Stimulated activated CD8-positive, alpha-beta memory T cell treated with anti-CD3 and anti-CD28 coated beads, Interleukin-4, amount 100 ng/mL, for 24 hours (primary cell): ENCODE measurements at places on chromosomes 4 and X.

DNA sequence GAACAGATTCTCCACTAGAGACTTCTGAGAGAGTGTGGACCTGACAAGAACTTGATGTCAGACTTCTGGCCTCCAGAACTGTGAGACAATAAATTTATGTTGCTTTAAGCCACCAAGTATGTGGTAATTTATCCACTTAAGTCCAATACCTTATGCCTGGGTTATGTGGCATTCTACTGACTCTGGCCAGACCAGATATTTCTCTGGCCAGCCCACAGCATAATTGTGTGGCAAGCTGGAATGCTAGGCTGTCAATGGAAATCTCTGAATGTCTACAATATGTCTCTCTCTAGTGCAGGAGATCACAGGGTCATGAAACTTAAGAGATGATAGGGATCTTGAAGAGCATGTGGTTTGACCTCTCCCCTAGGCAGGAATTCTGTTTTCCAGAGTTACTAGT lies 251.0 kb downstream of the ZNF674 start:
- no peak for DNase-seq

- DNase-seq, result peak; percentile 36
Measured at GRCh38 chr4:40055863-40056715, 561 bp upstream of the N4BP2 start.

DNA sequence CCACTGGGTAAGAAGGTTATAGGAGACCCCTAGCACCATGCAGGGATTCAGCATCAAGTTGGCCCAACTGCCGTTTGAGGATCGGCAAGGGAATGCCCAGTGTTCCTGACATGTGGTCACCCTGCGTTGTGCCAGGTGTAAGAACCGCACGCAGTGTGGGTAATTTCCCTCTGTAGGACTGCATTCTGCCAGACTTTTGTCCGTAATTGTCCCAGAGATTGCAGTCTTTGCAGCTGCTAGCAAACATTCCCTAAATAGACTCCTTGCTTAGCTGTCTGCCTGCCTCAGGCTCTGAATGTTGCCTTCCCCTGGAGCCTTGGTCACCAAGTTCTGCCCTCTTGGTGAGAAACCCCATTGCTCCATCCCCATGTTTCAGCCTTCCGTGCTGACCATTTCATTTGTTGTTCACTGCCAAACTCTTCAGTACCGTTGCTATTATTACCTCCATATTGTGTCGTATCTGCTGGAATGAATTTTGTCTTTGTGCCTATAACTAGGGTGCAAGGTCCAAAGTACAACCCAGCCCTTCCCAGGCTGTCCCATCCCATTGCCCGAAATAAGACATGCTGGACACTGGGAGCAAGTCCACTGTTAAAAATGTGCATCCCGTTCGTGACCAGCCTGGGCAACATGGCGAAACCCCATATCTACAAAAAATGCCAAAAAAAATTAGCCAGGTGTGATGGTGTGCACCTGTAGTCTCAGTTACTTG lies 53.8 kb upstream of the USP9X start:
- DNase-seq, result no peak

- no peak for DNase-seq
Measured at GRCh38 chr4:114284629-114285028, 305.2 kb upstream of the ARSJ start.

GRCh38 chrX:1443496-1444075 lies 9.1 kb downstream of the ASMTL start:
- no peak for DNase-seq

DNA sequence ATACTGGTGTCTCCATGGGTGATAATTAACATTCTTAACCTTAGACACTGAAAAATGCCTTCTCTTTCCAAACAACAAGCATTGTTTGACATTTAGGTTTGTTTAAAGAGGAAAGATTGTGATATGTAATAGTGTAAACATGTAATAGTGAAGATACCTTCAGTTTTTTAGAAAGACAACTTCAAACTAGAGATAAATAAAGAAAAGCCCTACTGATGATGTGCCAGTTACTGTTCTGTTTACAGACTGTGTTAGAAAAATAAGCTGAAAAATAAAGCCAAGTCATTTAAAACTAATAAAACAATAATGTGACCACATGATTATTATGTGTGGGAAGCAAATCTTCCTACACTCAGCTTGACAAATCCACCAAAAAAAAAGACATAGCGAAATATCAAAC lies 2035.3 kb upstream of the TENM3 start:
- DNase-seq, result no peak

- DNase-seq, result no peak
Measured at GRCh38 chr4:1368421-1369090, 21.5 kb downstream of the UVSSA start.

- DNase-seq, result no peak
Measured at GRCh38 chr4:26081795-26082498, 167.9 kb downstream of the SMIM20 start.

- DNase-seq, result no peak
Measured at GRCh38 chr4:126241634-126242033, 926.9 kb downstream of the FAT4 start.

- DNase-seq, result no peak
Measured at GRCh38 chr4:34720571-34720970, 1523.7 kb downstream of the ARAP2 start.
